ENCODE measurements at places on chromosomes 3 and 15.

GRCh38 chr15:66222273-66223198, 31.0 kb downstream of the MEGF11 start:
- DNase-seq: no peak

- no peak for DNase-seq
Measured at GRCh38 chr3:141746962-141747361, 8.9 kb downstream of the RNF7 start.

GRCh38 chr15:61003437-61004218, 225.5 kb downstream of the RORA start:
- DNase-seq: no peak

DNA sequence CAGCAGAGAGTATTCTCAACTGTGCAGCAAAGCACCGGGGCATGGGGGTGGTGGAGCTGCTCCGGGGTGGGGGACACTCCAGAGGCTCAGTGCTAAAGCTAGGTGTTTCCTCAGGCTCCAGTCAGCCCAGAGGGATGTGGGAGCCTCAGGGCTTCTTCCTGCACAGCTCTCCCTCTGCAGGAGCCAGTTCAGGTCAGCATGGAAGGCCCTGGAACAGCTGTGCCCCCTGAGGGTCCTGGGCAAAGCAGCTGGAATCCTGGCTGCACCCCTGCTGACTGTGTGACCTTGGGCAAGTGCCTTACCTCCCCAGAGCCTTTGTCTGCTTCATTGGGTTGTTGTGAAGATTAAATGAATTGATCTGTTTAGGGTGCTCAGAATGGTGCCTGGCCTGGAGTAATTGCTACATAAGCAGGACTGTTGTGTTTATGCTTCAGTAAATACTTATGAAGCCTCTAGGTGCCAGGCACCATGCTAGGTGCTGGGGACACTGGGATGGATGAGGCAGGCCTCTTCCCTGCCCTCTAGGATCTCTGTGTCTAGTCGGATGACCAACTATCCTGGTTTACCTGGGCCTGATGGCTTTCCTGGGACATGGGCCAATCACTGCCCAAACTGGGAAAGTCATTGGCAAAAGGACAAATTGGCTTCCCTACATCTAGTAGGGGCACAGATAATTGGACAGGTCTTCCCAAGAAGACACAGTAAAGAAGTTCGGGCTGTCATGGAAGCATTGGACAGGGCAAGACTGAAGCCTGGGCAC, 64.2 kb upstream of the LCTL start:
- DNase-seq: no peak

DNA sequence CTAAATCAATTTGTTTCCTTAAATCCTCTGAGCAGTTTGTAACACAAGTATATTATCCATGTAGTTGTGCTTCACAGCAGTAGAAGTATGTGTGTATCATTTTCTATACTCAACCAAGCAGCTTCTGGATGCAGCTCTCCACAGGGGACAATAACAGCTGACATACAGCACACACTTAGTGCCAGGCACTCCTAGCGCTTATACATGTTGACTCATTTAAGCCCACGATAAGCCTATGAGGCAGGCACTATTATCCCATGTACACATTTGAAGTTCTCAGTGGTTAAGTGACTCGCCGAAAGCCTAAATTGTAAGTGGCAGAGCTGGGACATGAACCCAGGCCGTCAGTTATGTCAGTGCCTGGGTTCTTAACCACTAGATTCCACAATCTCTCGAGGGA, 20.3 kb upstream of the LPP start:
- DNase-seq: no peak

DNA sequence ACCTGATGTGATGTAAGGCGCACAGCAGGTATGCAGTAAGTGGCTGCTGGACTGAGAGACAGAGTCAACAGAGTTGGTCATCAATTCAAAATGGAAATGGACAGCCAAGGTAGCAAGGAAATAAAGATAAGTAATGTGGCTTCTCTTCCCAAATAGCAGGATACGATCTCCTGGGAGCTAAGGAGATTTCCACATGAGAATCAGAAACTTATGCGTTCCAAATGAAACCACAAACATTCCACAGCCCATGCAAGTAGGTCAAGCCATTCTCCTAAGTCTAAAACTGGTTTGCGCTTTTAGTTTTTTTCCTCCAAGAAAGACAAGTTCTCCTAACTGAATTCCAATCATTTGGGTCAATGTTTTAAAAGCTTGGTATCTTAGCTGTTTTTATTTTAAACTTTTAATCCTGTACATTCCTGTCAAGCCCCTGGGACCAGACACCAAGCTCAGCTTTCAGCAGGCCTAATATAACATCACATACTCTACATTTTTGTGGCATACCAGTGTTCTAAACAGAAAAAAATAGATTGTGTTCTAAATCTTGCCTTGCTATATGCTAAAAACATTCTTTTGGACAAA, 73.7 kb upstream of the TSPAN3 start:
- DNase-seq: no peak

DNA sequence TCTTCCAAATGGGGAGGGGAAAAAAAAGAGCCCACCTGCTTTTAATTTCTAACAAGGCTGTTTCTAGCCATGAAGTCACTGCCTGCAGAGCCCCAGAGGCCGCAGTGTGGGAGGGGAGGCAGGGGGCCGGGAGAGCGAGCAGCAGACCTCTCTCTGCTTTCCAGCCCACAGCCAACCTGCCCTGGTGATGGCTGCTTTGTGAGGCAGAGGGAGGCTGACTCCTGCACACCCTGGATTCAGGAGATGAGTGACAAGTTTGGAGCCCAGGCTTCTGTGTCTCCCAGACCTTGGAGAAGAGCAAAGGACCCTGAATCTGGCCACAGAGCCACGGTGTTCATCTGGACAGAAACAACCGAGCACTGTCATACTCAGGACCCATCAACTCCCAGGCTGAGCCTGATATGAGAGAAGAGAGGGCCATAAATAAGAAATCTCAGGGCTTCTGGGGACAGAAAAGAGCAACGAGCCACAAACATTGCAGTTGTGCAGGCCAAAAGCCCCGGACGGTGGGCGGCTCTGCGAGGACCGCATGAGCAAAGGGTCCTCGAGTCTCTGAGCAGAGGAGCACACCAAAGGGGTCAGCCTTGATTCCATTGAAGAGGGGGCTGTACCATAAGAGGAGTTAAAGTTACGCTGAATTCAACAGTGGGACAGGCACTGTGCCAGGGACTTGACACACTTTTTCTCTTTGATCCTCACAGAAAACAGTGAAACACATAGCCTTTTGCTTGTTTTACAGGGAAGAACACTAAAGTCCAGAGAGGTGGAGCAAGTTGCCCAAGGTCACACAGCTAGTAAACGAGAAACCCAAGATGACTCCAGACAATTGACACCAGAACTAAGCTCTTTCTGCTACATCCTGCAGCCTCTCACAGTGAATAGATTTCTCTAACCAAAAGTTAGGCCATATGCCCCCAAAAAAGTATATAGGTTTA, 97.2 kb downstream of the SEMA5B start:
- no peak for DNase-seq

- DNase-seq: peak; percentile 43
Measured at GRCh38 chr3:14988988-14989394, 41.6 kb downstream of the NR2C2 start.

- DNase-seq: no peak
Measured at GRCh38 chr3:9408546-9408945, 11.1 kb downstream of the SETD5 start.

GRCh38 chr15:45179221-45179985, 8.4 kb downstream of the SHF start:
- no peak for DNase-seq

DNA sequence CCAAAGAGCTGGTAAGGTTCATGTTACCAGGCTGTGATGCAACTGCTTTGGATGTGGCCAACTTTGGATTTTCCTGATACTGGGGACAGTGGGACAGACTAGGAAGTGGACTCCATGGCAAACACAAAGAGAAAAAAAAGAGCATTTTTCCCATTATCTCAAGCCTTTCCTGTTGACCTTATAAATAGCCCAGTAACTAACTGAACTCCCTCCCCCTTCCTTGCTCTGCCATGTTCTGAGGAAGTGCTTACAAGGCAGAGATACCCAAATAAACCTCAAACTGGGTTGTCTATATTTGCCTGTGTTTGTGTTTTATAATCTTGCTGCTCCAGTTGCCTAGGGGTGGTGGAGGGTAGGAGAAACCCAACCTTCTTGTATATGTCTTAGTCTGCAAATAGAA, 27.3 kb upstream of the SLC9A9 start:
- no peak for DNase-seq

DNA sequence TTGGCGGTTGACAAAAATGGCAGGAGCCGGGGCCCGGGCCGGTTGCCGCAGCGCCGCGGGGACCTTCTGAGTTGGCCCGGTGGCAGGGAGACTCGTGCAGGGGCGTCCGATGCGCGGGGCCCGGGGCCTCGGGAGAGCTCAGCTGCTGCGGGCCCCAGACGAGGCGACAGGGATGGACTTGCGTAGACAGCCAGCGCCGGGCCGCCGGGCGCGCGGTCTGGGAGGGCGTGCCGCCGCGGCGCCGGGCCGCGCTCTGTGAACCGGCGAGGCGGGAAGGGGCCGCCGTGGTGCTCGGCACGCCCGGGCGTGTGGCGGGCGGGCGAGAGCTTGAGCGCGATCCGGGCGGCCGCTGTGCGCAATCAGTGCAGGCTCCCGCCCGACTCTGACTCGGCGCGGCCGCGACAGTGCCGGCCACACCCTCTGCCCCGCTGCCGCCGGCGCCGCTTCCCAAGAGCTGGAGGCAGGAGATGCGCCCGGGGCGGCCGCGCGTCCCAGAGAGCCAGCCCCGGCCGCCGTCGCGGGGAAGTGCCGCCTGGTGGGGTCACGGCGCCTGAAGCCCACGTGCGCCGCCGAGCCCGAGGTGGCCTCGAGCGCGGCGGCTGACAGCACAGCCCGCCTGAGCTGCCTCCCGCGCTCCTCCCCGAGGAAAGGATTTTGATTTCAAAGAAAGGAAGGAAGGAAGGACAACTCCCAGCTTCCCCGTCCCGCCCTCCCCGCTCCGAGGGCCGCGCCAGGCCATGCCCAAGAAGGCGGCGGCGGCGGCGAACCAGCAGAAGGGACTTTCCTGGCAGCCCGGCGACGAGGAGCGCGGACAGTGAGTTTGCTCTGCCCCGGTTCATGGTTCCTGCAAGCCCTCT, 657 bp downstream of the TLNRD1 start:
- peak; percentile 55 for DNase-seq

- DNase-seq: no peak
Measured at GRCh38 chr3:42368861-42369260, 41.5 kb downstream of the LYZL4 start.

DNA sequence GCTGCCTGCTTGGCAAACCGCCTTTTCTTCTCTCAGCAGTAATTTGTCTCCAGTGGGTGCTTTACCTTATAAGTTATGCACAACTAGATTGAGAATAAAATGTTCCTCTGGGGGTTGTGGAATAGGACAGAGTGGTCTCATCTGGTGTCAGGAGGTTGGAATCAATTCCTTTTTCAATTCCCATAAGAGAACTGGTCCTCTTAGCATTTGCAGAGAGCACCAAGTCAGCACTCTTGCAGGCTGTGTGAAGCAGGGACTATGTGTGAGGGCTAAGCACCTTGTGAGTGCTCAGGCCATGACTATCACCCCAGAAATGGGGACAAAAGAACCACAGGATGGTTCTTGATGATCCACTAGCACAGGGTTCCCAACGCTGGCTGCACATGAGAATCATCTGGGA, 163.6 kb upstream of the UMPS start:
- DNase-seq: no peak

DNA sequence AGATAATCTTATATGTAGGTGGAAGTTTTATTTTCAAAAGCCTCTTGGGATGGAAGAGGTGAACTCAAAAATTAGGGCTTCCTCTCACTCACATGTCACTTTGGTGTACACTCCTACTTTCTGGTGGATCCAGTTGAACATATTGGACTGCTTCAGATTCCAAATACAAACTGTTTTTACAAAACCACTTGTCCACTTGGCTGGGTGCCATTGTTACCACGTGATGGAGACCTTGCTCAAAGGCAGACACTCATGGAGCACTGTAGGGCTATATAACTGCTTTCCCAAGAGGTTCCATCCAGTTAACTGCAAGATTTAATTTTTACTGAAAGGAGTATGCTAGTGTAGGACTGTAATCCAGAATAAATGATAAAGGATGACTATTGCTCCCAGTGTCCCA, 307.0 kb downstream of the EPHA6 start:
- no peak for DNase-seq

GRCh38 chr3:81743096-81744025, 18.1 kb downstream of the GBE1 start:
- no peak for DNase-seq

- DNase-seq: no peak
Measured at GRCh38 chr3:31815631-31816440, 165.2 kb downstream of the OSBPL10 start.

DNA sequence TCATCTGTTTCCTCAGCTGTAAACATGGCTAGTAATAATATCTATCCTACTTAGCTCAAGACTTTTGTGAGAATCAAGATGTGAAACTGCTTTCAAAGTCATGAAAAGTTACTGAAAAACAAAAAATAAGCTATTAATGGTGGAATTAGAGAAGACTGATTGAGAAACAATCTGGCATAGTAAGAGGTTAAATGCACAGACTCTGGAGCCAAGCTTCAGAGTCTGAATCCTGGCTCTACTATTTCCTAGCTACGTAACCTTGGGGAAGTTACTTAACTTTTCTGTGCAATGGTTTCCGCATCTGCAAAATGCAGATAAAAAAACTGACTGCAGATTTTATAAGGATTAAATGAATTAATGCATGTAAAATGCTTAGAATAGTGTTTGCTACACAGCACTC, 28.8 kb downstream of the LRRFIP2 start:
- no peak for DNase-seq

DNA sequence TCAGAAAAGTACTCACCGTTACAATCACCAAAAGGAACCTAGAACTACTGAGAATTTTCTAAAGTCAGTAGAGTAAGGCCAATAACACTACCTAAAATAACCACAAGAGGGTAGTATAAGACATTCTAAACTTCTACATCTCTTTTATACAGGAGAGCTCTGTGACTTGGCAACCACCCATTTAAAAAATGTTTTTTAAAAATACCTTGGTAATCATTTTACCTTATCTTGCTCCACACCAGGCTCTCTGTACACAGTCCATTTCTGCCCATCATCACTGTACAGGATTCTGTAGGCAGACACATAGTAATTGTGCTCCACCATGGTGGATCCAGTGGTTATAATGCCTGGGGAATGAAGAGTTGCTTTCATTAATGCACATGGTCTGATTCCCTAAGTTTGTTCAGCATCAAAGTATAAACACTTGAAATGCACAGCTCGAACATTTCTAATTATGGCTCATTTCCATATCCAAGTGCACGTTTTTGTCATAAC, 54.5 kb downstream of the ST3GAL6 start:
- peak; percentile 20 for DNase-seq

DNA sequence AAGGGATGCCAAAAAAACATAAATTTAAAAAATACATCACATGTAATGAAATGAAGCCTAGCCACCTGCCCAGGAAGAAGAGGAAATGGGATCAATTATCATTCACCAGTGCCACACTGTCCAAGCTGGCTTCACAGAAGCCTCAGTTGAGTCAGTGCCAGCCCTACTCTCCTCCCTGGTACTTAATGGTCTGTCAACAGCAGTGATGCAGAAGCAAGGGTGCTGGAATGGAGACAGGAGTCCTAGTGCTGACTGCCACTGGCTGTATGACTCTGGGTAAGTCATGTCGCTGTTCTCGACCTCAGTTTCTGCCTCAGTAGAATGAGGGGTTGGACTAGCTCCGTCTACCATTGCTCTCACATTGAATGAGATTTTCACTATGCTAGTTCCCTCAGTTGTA, 78.5 kb upstream of the LARS2 start:
- no peak for DNase-seq

Measured in memory B cell (primary cell).